ENCODE measurements at places on chromosomes 1 and 21.
A peak's percentile ranks its signal among the peaks of the same experiment; 100 is the strongest.

DNA sequence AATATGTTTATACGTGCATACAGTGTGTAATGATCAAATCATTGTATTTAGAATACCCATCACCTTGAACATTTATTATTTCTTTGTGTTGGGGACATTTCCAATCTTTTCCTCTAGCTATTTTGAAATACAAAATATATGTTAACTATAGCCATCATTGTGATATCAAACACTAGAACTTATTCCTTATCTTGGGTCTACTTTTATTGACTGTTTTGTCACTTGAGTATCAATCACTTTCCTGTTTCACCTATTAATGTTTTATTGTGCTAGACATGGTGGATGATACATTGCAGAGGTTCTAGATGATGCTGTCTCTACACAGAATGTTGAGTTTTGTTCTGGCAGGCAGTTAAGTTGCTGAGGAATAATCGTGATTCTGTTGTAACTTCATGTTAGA lies 45.9 kb downstream of the STXBP3 start:
- DNase-seq: no peak

GRCh38 chr1:199007423-199007822 lies 368.6 kb downstream of the PTPRC start:
- no peak for DNase-seq

DNA sequence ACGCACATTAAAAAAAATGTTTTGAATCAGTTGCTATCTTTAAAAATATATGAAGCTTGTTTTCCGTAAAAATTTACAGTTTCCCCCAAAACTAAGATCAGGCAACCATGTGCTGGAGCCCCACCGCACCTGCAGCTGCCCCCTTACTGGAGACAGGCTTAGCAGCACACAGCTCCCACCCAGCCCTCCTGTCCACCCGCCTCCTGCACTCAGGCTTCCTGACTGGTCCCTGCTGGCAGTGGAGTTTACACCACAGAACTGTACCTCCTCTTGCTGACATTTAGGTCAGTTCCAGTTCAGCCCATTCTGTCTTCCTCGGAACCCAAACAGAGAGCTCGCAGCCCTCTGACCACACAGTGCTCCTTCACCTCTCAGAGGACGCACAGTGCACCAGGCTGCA lies 2.1 kb downstream of the GPR161 start:
- DNase-seq: no peak

GRCh38 chr1:23910553-23911246 lies 2.5 kb downstream of the CNR2 start:
- DNase-seq: no peak

DNA sequence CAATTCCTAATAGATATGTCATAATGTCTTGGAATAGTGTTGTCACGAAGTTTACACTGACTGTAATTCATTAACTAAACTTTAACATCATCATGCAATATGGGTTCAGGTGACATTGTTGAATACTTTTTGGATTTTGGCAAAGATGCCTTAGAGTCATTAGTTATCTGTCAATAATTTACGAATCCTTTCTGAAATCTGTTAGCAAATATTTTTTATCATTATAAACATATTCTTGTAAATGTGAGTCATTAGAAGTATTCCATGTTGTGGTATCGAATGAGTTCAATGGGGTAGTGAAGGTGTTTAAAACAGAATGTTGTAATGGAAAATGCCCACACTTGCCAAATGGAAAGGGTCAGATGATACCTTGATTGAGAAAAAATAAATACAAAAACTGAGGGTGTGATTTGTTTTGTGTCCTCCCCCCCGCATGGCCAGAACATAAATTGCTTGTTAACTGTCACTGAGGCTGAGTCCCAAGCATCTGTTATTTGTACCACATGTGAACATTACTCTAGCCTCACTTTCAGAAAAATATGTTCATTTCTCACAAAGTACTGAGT lies 5.2 kb upstream of the NR5A2 start:
- no peak for DNase-seq

DNA sequence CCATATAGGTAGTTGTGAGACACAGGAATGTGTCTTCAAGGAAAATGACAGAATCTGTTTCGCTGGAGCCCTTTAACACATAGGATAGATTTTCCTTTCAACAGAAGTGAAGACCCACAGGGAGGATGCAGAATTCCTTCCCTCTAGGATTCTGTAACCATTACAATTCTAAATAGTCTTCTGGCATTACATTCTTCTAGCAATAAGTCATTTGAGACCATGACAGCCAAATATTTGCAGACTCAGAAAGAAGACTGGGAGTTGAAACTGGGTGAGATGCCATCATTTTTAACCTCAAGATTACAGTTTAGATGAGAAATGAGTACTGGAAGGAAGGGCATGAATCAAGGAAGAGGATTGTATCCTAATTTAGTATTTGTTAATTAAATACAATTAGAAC lies 61.6 kb downstream of the ZBTB18 start:
- no peak for DNase-seq

- no peak for DNase-seq
Observed at GRCh38 chr1:234851450-234852438, 241.8 kb upstream of the IRF2BP2 start.

DNA sequence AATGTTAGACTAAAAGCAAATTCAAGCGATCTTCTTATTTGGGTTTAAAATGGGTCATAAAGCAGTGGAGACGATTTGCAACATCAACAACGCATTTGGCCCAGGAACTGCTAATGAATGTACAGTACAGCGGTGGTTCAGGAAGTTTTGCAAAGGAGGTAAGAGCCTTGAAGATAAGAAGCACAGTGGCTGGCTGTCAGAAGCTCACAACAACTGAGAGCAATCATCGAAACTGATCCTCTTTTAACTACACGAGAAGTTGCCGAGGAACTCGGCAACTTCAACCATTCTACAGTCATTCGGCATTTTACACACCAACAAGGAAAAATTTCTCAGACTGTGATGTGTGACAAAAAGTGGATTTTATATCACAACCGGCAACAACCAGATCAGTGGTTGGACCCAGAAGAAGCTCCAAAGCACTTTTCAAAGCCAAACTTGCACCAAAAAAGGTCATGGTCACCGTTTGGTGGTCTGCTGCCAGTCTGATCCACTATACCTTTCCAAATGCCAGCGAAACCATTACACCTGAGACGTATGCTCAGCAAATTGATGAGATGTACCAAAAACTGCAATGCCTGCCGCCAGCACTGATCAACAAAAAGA lies 47.9 kb downstream of the ASH1L start:
- DNase-seq: no peak

DNA sequence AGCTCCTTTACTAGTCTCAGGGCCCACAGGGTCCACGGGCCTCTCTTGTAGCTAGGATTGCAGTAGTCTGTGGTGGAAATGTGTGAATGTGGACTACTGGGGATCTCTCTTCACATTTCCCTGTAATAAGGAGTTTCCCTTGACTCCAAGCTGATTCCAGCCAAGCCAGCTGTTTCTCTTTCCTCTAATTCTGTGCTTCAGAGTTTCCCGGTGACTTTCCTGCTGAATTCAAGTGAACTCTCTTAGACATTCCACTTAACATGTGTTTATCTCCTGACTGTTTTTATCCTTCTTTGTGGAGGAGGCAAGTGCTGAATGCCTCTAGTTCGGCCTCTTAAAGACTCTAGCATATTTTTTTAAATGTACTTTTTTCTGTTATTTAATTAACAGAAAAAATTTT lies 354.0 kb upstream of the RGS18 start:
- DNase-seq: no peak

- DNase-seq: no peak
Observed at GRCh38 chr1:53049574-53049967, 12.4 kb upstream of the PODN start.

GRCh38 chr1:116392717-116393404 lies 19.8 kb downstream of the ATP1A1 start:
- no peak for DNase-seq

DNA sequence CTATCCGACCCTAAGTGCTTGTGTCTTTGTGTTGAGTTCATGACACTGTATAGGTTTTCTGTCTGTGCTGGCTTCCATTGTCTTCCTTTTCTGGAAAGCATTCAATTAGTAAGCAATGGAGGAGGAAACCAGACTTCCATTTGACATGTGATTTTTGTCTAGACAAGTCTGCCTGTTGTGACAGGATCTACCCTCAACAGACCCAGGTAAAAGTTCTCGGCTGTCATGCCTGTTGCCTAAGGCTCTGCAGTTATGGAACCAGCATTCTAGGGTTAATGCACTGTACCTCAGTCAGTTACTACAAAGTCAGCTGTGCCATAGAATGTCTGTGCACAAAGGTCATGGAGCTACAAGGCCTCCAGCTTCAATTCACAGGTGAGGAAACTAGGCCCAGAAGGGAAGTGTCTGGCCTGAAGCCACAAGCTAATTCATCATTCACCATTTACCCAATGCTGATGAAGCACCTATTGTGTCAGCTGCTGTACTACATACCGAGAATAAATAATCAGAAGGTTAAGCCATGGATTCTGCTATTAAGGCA lies 72.3 kb downstream of the PLPP3 start:
- no peak for DNase-seq

- DNase-seq: no peak
Observed at GRCh38 chr21:38807441-38807871, 1.7 kb downstream of the ETS2 start.

DNA sequence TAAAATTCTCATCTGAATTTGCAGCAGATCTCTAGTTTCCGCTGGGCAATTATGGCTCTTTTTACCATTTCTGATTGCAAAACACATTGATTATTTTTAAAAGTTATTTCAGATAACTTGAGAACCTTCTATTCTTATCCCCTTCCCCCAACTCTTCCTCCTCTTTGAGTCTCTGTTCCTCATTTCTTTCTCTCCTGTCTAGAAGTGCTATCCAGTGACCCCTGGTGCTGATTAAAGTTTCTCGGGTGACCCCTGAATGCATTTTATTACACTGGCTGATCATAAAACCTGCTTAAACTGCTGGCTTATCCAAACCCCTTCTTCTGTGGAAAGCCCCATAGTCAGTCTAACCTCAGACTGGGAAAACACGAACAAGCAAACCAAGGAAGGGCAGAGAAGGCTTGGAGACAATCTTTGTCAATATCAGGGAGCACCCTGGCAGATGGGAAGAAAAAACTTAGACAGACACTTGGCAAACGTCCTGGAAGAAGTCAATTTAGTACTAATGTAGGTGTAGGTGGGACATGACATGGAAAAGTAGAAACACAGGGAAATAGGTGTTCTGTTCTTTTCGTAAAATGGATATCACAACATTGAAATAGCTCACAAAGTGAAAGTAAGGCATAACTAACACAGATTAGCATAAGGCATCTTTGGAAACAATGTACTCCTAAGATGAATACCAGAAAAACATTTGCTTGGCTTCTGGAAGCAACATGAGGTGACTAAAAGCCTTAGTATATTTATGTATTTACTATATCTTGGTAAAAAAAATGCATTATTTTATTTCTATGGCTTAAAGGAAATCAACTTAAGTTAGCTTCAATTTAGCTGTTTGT lies 61.4 kb downstream of the GORAB start:
- no peak for DNase-seq

DNA sequence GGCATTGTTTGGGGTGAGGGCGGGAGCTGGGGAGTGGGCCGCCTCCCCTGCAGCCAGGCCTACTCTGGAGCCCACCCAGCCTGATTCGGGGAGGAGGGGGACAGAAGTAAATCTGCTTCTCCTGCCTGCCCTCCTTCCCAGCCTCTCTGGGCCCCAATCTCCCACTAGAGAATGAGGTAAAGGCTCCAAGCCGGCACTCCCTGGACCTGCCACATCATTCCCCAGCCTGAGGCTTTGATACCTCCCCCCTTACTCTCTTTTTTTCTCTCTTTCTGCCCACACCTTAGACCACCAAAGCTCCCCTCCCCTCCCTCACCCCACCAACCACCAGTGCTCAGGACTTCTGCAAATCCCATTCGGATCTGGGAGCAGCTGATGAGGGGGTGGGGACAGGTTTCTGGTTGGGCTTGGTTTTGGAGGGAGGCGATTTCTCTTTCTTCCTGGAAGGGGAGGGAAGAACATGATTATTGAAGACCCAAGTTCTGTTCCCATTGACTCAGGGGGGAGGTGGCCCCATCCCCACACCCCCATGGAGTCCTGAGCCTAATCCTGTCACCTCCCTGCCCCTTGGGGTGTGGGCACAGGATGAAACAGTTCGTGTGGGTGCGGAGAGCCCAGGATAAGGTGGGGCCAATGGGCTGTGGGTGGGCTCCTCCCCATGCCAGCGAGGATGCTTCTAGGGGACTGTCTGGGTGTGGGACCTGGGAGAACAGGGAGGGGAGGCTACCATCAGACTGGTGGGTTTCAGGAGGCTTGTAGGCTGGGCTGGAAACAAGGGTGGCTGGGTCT lies 1.3 kb downstream of the MAP7D1 start:
- no peak for DNase-seq

DNA sequence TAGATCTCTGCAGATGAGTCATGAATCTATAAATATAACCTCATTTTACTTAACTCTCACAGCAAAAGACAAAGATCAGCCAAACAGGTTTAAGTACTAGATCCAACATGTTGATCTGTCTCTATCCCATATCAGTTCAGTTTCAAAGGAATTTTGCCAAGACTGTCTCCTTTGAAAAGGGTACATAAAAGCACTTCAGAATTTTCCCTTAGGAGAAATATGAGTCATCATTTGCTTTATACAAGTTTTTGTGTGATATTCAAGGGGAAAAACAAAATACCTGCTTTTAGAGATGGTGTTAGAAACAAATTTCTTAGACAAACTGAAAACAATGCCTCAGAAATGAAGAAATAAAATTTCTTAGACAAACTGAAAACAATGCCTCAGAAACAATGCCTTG lies 73.5 kb upstream of the LRRC7 start:
- DNase-seq: no peak

DNA sequence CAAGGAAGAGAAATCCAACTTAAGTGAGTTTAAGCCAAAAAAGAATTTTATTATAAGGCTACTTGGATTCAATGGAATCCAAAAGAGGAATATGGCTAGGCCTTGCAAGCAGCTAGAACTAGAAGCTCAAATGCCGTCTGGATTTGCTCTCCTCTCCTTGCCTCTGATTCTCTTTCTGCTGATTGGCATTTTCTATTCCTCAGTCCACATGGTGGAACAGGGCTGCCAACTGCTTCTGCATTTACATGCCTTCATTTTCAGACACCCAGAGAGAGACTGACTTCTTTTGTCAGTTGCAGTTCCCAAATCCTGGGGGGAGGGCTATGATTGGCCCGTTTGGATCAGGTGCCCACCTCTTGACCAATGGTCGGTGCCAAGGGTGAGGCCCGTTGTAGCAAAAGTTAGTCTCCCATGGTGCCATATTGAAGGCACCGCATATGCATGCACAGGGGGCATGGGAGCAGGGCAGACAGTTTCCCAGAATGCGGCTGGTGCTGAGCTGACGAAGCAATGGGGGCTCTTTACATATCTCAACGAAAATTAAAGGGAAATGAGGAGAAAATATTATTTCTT lies 18.3 kb downstream of the ZBTB18 start:
- DNase-seq: no peak

DNA sequence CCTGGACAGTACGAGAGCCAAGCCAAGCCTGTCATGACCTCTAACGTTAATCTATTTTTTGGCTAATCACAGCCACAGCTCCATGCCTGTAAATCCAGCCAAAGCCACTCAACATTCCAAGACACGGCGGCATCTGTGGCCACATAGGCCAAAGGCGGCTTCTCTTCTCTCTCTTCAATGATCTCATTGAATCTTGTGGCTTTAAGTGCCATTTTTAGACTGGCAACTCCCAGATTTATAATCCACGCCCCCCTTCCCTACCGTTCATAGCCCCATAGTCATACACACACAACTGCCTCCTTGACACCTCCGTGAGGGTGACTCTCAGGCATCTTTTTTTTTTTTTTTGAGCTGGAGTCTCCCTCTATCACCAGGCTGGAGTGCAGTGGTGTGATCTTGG lies 5.7 kb upstream of the SELENON start:
- DNase-seq: no peak

GRCh38 chr21:45332981-45333582 lies 45.4 kb upstream of the POFUT2 start:
- no peak for DNase-seq

- peak; percentile 35 for DNase-seq
Observed at GRCh38 chr1:93607814-93608186, 73.8 kb downstream of the BCAR3 start.
